MG63 (cell line): ENCODE measurements at places on chromosomes 16 and 17.

DNA sequence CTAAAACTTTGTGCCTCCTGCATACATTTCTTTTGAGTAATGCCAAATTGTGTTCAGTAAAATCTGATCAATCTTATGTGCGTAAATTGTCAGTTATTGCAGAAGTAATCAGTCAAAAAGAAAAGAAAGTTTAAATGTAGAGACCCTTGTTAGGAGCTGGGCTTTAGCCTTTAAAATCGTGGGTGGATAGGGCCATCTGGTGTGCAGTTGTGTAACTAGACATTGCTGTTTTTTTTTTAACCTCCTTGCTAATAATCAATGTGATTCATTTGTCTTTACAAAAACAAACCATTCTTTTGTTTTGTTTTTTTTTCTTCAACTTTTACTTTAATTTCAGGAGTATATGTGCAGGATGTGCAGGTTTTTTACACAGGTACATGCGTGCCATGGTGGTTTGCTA is 5.3 kb upstream of the WWOX start:
- no peak for DNase-seq

DNA sequence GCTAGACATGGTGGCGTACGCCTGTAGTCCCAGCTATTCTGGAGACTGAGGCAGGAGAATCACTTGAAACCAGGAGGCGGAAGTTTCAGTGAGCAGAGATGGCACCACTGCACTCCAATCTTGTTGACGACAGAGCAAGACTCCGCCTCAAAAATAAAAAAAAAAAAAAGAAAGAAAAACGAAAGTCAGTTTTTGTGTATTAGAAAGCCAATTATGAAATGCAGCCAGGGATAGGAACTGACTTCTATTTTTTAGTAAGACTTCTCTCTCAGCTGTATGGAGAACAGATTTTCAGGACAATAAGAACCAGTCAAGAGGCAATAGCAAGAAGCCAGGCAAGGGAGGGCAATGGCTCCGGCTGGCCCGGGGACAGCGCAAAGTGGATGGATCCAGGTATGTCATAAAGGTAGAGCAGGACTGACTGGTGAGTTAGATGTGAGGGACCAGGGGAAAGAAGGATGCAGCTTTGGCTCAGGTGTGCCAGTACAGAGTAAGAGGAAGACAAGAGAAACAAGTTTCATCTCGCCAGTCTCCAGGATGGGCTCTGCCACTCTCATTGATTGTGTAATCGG is 12.5 kb upstream of the CCL1 start:
- no peak for DNase-seq

- DNase-seq, result no peak
Measured at GRCh38 chr16:85759631-85760419, 8.9 kb upstream of the C16orf74 start.

- peak; percentile 44 for DNase-seq
Measured at GRCh38 chr16:88383401-88384221, 852 bp downstream of the ZNF469 start.

GRCh38 chr17:65707780-65708179 is 146.3 kb upstream of the AXIN2 start:
- DNase-seq, result no peak

DNA sequence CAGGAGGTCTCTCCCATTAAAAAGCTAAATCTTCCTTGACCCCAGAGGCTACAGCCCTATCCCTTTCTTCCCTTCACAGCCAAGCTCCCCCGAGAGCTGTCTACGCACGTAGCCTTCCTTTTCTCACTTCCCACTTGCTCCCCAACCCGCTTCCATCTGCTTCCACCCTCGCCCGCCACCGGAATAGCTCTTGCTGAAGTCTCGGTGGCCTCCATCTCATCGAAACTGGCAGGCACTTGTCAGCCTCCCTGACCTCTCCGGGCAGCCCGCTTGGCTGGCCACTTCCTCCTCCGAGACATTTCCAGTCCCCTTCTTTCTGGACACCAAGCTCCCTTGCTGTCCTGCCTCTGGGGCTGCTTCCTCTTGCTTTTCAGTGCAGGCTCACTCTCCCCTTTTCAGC is 10.7 kb upstream of the EPOP start:
- no peak for DNase-seq

GRCh38 chr17:61593426-61593825 is 2.4 kb upstream of the NACA2 start:
- DNase-seq, result peak; percentile 33

GRCh38 chr17:17514361-17514992 is 18.3 kb upstream of the RASD1 start:
- DNase-seq, result no peak

GRCh38 chr17:40501499-40501911 is at the start of gene TNS4:
TNS4 (minus strand) TSS chr17:40501623; CDS start chr17:40496425, 5,198 bp downstream.
- no peak for DNase-seq

GRCh38 chr16:78903843-78904242 is 696.7 kb downstream of the MAF start:
- no peak for DNase-seq

DNA sequence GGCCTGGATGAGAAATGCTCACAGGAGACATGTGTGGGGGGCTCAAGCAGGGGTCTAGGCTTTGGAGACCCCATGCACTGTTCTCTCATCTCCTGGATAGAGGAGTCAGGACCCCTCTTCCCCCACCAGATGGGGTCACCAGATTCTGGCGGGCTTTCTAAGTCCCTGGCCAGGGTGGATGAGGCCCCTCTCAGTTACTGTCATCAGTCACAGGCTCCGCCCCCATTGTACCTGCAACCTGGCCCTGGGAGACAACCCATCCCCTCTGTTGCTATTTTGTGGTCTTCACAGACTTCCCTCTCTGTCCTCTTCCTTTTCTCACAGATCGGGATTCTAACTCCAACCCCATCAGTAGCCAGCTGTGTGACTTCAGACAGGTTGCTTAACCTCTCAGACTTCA is 33.5 kb upstream of the NDRG4 start:
- no peak for DNase-seq

DNA sequence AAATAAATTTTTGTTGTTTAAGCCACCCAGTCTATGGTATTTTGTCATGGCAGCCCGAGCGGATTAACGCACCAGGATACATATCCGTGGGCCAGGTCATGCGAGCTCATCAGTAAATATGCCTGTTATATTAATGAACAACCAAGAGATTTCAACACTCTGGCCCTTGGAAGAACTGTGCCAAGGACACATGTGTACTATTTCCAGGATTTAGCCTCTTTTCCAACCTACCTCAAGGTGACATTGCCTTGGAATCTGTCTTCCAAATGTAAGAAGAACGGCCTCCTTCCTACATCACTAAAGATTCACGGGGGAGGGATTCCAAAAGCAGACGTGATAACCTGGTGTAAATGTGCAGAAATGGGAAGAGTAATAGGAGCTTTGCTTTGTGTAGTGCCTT is 72.8 kb upstream of the DYNLRB2 start:
- DNase-seq, result no peak

DNA sequence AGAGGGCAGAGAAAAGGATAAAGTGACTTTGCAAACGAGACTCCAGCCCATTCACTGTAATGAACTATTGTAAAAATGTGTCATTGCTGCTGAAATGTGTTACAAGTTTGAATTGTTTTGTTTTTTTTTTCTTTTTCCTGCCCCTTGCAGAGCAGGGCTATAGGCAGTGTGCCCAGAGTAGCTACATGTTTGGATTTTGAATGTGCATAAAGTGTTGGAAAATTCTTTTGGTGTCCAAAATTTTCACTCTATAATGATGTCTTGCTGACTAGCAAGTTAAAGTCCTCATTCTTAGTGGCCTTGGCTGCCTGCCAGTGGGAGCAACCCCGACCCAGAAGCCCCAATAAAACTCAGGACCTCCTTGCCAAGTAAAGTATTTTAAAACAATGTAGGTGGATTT is 66.5 kb downstream of the IGF2BP1 start:
- peak; percentile 32 for DNase-seq

- DNase-seq, result no peak
Measured at GRCh38 chr16:74166456-74166855, 130.2 kb upstream of the PSMD7 start.

DNA sequence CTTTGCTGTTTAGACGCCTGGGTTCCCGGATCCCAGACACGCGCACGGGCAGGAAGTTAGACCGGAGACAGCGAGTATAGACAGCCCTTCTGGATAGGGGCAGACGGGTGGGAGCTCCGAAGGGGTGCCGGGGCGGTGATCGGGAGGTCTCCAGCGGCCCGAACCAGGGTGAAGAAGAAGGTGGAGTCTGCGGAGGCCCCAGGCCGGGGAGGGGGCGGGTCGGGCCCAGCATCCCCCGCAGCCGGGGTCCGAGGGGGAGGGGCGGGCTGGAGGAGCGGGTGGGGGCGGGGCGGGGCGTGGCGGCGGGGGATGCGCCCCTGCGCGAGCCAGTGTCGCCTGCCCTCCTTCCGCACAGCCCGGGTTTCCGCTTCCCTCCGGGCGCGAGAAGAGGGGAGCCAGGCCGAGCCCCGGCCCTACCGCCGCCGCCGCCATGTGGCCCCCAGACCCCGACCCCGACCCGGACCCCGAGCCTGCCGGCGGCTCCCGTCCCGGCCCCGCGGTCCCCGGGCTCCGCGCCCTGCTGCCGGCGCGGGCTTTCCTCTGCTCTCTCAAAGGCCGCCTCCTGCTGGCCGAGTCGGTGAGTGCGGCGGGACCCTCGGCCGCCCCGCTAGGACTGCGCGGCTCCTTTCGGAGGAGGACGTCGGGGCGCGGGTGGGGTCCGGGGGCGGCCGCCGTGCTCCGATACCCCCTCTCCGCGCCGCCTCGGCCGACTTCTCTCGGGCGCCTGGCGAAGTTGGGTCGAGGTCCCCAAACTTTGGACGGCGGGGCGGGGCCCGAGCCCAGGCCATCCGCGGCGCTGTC is at the start of gene CMTM3:
Gene CMTM3 (plus strand): TSS at position 329 of the 801 bp plus-strand sequence. CDS start 102 bp downstream, at position 431.
- peak; percentile 53 for DNase-seq

GRCh38 chr17:54007855-54008254 is 185.1 kb downstream of the KIF2B start:
- DNase-seq, result no peak

DNA sequence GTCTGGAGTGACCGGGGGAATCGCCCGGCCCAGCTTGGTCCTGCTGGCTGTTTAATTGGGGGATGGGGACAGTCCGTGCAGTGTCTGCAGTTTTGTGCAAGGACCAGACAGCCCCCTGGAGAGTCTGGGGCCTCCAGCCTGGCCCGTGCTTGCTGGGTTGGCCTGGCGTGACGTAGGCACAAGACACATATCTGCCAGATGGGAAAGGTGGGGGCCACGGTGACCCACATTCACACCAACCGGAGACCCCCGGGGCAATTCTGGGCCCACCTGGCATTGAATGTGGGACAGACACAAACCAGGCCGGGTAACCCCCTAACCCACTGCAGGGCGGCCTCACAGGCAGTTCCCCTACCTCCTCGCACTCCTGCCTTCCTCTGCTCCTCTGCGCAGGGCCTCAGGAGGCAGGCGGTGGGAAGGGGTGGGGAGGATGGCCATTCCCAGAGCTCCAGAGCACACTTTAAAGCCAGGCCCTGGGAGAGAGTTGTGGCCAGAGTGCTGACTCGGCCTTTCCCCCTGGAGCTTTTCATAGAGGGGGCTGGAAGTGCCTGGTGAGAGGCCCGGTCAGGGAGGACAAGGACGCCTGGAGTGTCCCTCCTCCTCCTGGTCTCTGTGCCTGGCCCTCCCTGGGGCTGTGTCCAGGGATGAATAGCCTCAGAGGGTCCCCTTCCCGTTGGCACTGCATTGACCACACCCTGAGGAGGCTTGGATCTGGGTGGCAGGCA is 1.5 kb downstream of the MRC2 start:
- DNase-seq, result peak; percentile 51

DNA sequence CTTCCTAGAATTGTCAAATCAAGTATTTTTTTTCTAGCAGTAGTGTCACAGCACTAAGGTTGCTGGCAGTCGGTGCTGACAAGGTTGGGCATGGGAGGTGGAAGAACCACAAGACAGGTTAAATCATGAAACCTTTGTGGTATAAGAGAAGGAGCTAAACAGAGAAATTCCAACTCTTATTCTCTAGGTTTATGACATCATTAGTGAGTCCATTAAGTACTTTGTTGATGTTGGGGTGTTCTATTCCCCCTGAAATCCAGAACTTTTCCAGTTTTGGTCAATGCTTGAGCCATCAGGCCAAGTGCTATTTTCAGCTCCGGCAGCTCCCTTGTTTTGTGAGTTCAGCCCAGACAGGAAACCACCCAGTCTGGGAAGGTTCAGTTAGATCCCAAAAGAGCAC is 206.0 kb upstream of the SOX9 start:
- DNase-seq, result no peak
